ENCODE measurements at places on chromosomes 2 and 18.

- DNase-seq, result no peak
Measured at GRCh38 chr18:5122272-5122671, 74.8 kb downstream of the AKAIN1 start.

- no peak for DNase-seq
Measured at GRCh38 chr2:74824679-74825078, 9.2 kb upstream of the HK2 start.

DNA sequence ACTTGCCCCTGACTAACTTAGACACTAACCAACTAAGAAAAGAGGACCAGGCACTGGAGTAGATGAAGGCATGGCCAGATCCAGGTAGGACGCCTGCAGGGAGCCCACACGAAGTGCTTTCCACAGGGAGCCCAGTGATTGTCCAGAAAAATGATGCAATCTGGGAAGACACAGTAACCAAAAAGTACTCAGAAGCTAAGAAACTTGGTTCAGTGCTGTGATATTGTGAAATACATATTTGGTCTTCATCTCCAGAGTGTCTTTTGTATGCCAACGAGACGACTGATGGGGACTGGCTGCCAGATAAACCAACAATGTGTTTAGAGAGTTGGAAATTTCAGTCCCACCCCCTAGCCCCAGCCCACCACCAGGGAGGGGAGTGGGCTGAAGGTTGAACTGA is 135.0 kb downstream of the SP3 start:
- no peak for DNase-seq

- DNase-seq, result no peak
Measured at GRCh38 chr2:231660860-231661259, 47.5 kb upstream of the PTMA start.

- DNase-seq, result no peak
Measured at GRCh38 chr18:8507361-8507760, 101.9 kb upstream of the RAB12 start.

- DNase-seq, result peak; percentile 31
Measured at GRCh38 chr2:88669482-88670214, 21.8 kb upstream of the RPIA start.

- no peak for DNase-seq
Measured at GRCh38 chr2:68372485-68372884, 7.4 kb downstream of the PLEK start.

- no peak for DNase-seq
Measured at GRCh38 chr2:181750305-181750704, 70.0 kb upstream of the NEUROD1 start.
